NCI-H1694 treated with DMSO at 0.1 percent for 48 hours (cell line): ENCODE measurements at places on chromosomes 16 and 17.

- DNase-seq: no peak
These were observed 252.9 kb downstream of the GRIN2A start for GRCh38 chr16:9929313-9929712.

DNA sequence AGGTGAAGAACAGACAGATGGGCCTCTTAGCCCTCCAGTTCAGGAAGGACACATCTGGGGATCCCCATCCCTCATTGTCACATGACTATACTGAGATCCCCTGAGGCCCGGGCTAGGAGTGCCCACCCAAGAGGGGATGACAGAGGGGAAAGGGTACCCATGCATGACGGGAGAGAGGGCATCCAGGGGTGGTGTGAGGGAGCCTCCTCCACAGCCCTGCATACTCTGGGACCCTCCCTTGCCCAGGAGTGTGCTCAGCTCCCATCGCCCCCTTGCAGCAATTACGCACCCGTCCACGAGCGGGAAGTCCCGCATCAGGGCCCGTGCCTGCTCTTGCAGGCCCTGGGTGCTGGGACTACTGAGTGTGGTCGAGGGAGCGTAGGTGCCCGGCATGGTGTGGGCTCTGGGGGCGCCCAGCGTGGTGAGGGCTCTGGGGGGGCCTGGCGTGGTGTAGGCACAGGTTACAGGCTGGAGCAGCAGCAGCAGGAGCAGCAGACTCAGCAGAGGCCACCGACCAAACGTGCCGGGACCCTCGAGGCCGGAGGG, 6.5 kb downstream of the DPEP2 start:
- DNase-seq: no peak

GRCh38 chr17:18896146-18896545, 38.2 kb downstream of the PRPSAP2 start:
- no peak for DNase-seq

DNA sequence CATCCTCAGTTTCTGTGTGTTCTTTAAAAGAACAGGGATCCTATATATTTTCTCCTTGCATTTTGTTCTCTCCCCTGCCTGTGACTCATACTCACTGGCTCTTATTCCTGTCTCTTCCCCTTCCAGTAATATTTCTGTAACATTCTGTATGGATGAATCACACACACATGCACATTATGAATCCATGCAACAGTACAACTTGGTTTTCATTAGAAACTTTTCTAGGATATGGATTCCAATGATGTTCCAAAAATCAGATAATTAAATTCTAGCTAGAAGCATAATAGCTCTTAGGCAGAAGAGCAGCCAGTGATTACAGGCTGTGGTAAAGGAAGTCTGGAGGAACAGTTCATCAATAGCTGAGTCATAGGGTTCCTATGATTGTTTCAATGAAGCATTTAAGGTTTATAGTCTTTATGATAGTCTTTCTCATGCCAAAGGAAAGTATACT, 119.6 kb upstream of the PMFBP1 start:
- DNase-seq: no peak

DNA sequence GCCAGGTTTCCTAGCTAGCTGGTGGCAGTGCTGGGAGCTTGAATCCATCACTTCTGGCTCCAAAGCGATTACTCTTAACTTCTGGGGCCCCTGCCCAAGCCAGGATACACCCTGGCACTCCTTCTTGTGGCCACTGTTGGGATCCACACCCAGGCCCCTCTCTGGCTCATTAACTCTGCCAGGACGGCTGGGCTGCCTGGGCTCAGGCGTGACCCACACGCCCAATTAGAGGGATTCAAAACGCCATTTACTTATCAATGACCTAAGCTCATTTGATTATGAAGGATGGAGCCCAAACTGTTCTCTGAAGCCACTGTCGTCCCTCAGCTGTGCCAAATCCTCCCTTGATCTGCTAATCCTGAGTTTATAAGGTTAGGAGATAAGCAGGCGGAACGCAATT, 79.7 kb upstream of the BRD7 start:
- DNase-seq: no peak
